NCI-H1417 (cell line): ENCODE measurements at places on chromosomes 13 and 19.

DNA sequence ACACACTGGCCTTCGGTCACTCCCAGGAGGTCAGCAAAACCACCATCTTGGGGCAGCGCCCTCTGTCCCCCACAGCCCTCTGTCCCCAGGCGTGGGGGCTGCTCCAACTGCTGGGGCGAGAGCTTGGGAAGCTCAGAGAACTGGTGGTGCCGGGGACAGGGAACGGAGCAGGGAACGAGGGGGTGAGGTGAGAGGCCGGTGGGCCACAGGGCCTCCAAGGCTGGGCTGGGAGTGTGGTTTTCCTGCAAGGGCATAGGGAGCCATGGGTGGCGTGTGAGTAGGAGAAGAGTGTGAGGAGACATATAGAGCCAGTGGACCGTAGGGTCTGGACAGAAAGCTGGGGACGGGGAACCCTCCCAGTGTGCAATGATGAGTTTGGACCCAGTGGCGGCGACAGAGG is 34.1 kb downstream of the F2RL3 start:
- DNase-seq: no peak

DNA sequence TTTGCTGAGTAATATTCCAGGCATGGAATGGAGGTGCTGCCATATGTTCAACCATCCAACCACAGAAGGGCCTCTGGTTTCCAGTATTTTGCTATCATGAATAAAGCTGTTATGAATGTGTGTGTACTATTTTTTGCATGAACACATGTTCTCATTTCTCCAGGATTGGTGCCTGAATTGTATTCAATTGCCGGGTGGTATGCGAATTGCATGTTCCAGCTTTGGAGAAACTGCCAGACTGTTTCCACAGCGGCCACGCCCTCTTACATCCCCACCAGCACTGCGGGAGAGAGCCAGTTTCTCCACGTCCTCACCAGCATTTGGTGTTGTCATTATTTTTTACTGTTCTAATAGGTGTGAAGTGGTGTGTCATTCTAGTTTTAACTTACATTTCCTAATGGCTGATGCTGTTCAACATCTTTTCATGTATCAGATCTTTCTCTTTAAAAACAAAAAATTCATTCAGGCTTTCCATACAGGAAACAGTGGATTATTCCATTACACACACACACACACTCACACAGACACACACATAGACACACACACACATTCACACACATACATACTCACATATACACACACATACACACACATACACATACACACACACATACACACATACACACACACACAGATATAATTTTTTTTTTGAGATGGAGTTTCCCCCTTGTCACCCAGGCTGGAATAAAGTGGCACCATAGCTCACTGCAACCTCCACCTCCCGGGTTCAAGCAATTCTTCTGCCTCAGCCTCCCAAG is 154.1 kb downstream of the PTPRS start:
- DNase-seq: no peak

GRCh38 chr13:110377178-110377825 is 70.2 kb downstream of the COL4A2 start:
- no peak for DNase-seq

GRCh38 chr13:111372651-111373425 is 52.4 kb downstream of the TEX29 start:
- DNase-seq: no peak

- no peak for DNase-seq
These were observed 461.7 kb downstream of the KLF12 start for GRCh38 chr13:73672492-73672891.

DNA sequence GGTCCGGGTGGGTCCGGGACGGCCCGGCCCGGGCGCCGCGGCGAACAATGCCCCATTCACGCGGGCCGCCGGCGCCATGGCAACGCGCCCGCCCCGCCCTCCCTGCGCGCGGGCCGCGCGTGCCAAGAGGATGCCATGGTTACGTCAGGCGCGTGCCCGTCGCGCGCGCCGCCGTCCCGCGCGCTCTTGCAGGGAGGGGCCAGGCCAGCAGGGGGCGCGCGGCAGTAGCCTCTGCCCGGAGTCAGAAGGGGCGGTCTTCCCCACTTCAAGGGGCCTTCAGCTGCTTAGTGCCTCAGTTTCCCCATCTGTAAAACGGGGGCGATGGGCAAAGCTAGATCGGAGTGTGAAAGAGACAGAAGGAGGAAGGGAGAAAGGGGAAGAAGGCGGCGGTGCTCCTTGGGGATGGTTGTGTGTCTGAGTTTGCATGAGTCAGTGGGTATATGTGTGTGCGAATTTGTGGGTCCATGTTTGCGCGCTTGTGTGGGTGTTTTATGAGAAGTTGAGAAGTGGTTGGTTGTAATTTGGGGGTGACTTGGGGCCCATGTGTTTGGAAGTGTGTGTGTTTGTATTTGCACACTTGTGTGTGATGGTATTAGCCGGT is 11.6 kb upstream of the NFIX start:
- DNase-seq: peak; percentile 70

DNA sequence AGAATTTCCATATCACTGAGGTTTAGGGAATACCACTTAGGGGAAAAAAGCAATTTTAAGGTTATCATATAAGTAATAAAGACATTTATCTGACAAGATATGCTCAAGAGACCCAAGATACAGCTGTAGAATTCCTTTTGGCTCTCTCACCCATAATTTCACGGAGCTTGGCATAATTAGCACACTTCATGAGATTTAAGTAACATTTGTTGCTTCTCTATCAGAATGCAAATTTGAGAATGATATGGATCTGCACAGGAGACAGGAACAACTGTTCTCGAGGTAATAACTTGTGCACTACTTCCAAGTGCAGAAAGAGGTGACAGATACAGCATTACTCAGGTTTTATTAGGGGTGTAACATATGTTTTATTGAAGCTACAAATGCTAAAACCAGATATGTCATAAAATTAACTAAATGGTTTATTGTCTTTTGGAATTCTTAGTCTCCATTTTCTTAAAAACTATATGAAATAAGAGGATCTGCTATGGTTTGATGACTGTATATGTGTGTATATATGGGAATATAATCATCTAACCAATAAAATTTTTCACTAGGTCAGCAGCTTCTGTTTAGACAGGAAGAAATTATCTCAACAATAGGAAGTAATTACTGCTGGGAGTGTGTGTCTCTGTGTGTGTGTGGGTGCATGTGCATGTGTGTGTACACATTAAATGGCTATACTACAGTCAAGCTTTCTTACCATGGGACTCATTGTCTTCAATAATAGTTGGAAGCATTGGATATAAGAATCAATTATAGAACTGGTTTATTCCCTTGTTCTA is 401.3 kb downstream of the PCDH17 start:
- no peak for DNase-seq

DNA sequence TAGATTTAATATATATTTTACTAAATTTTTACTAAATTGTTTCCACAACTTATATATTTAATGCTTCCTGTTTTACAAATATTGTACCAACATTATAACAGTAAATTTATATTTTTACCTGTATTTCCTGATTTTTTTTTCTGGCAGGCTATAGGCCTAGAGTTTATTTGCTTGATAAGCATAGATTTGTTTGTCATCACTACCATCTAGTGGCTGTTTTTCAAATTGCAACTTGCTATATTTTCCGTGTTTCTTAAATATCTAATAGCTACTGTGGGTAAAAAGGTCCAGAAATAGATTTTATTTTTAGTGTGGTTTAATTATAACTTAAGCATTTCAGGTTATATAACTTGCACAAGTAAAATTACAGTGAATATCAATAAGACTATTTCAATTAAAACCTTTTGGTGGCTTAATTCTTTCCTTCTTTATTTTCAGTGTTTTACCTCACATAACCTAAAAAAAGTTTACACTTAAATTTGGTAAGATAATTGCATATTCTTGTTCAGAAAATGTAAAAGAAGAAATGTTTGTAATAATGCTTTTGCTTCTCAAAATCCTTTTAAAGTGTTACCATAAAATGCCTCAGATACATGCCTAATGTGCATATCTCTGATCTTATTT is 60.6 kb downstream of the NDFIP2 start:
- peak; percentile 76 for DNase-seq

- no peak for DNase-seq
These were observed 26.4 kb upstream of the ZNF507 start for GRCh38 chr19:32318884-32319520.

DNA sequence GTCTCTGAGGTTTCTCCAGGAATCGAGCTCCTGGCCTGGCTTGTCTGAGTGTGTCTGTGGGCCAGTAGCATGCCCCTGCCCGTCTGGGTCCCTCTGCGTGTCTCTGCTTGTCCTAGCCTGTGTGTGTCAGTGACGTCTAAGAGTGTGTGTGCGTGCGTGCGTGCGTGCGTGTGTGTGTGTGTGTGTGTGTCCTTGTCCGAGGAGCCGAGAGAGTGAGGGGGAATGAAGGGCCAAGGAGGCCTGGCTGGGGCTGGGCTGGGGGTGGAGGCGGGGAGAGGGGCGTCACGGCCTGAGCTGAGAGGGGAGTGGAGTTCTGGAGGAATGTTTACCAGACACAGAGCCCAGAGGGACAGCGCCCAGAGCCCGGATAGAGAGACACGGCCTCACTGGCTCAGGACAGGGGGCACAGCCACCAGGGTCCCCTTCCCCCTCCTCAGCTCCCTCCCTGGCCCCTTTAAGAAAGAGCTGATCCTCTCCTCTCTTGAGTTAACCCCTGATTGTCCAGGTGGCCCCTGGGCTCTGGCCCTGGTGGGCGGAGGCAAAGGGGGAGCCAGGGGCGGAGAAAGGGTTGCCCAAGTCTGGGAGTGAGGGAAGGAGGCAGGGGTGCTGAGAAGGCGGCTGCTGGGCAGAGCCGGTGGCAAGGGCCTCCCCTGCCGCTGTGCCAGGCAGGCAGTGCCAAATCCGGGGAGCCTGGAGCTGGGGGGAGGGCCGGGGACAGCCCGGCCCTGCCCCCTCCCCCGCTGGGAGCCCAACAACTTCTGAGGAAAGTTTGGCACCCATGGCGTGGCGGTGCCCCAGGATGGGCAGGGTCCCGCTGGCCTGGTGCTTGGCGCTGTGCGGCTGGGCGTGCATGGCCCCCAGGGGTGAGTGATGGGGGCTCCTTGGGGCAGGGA is at the start of gene AXL:
AXL (plus strand) TSS at position 609 of the 893 bp plus-strand sequence; CDS start at position 779, 170 bp downstream.
- no peak for DNase-seq

- DNase-seq: no peak
These were observed 6.5 kb upstream of the SIN3B start for GRCh38 chr19:16822648-16823047.

DNA sequence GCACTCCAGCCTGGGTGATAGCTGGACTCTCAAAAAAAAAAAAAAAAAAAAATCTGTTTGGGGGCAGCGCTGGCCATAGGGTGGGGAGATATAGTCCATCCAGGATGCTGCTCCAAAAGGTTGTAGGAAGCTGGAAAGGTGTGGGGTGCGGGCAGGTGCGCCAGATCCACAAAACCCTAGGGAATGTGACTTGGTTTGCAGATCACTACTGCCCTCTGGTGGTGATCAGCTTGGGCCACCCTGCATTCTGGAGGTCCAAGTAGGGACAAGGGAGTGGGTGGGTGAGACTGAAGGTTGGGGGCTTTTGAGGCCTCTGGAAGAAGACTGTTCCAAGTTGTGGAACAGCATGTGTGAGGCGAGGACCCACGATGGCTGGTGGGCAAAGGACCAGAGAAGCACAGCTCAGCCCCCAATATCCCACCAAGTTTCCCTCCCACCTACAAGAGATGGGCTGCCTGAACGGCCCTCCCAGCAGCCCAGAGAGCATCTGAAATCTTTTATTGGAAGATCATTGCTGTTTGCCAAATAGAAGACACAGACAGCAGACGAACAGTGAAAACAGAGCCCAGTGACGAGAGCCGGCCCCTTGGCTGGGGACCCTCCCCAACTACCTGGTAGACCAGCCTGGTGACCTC is 10.4 kb upstream of the TYK2 start:
- peak; percentile 23 for DNase-seq

DNA sequence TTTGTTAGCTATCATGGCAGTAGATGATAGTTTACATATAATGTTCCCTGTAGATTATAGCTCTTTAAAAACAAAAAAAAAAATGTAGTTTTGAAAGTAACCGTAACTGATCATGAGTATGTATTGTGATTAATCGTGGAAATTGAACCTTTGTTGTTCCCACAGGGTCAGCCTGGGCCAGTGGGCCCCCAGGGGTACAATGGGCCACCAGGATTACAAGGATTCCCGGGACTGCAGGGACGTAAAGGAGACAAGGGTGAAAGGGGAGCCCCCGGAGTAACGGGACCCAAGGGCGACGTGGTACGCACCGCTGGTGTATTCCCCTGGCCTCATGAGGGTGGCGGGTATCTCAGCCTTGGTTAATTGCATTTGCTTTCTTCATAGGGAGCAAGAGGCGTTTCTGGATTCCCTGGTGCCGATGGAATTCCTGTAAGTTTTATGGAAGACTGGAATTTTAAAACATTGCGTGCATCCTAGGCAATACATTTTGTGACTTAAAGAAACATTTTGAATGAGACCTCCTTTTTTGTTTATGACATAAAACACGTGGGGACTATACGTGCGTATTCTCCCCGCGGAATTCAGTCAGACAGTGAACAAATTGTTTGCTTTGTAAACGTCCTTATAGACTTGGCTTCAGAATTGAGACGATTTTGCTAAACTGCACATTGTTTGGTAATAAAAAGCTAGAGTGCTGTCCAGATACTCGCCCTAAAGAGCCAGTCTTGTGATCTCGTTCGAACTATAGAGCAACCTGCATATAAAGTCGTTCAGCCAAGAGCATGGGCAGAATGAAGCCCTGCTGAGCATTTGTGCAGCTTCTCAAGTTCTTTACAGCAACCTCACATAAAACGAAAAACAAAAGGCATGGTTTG is 117.7 kb downstream of the COL4A2 start:
- no peak for DNase-seq

DNA sequence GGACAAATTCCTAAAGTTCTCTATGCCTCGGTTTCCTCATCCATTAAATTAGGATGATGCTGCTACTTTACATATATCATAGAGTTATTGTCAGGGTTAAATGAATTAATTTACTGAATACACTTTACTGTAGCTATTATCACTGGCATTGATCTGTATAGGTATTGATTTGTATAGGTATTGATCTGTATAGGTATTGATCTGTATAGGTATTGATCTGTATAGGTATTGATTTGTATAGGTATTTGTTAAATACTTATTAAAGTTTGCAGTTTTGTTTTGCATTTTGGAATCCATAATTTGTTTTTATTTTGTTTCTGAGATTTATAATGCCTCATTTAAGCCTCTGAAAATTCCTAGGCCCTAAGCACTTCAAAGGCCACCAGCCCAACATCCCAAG is 2.4 kb upstream of the PPP2R1A start:
- DNase-seq: no peak

- DNase-seq: no peak
These were observed 158.7 kb upstream of the GPR12 start for GRCh38 chr13:26919311-26919710.

DNA sequence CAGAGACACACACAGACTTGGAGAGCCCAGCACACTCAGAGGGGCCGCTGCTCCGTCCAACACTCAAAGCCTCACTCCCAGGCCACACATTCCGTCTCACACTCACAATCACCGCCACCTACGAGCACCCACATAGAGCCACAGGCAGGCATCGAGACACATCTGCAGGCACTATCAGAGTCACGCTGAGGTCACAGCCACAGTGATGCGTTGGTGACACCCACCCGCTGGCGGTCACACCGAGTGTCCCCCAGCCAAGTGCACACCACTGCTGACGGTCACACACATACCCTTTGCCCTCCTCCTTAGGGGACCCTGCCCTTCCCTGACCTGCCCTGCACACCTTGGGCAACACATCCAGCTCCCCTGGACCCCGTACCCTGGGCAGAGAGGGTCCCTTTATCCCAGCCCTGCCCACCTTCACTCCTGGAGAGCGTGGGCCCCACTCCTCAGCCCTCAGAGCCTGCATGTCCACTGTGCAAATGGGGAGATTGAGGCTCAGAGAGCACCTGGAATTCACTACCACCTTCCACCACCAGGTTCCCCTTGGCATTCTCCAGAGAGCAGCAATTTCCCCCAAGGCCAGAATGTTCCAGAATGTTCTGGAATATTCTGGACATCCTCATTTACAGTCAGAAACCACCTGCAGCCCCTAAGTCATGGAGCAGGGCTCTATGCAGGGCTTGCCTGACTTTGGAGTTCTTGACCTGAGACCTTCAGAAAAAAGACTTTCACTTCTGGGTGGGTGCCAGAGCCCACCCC is 5.4 kb downstream of the FUT5 start:
- no peak for DNase-seq
